A549 treated with Hydrocortisone at 1 μM for 4 hours (cell line): ENCODE measurements at places on chromosomes 4 and X. TPM values are rescaled to one million over a fixed set of nuclear protein-coding genes. Genes with fewer than 3 reads are reported as not detected.

Gene SORCS2
- total RNA-seq, result 3.0 to 5.8 TPM (median 4.4 TPM) in 5 replicates

Gene SMIM31
- 0.16 to 0.25 TPM (median 0.22 TPM) in 3 of 5 replicates, not detected in the others for total RNA-seq

Gene GIMD1
- not detected in 5 replicates for total RNA-seq

Gene TMEM154
- 0.02 to 0.29 TPM (median 0.14 TPM) in 5 replicates for total RNA-seq

Gene ZNF157
- total RNA-seq, result 0.05 TPM in 1 of 5 replicates, not detected in the others

Gene ZXDA
- 1.3 to 2.0 TPM (median 1.7 TPM) in 5 replicates for total RNA-seq

Gene ADAM29
- total RNA-seq, result not detected in 5 replicates

Gene ASB5
- 0.03 to 0.06 TPM in 2 of 5 replicates, not detected in the others for total RNA-seq

Gene TMEM47
- total RNA-seq, result 1.0 to 1.7 TPM (median 1.3 TPM) in 5 replicates

Gene SRPK3
- 0.02 to 0.13 TPM (median 0.05 TPM) in 4 of 5 replicates, not detected in the other for total RNA-seq

Gene MAGEB2
- total RNA-seq, result not detected in 5 replicates

Gene UGT2B15
- total RNA-seq, result 0.05 to 0.13 TPM (median 0.07 TPM) in 4 of 5 replicates, not detected in the other

Gene SCML2
- total RNA-seq, result 6.1 to 9.4 TPM (median 7.0 TPM) in 5 replicates

Gene EPGN
- total RNA-seq, result 0.50 TPM in 1 of 5 replicates, not detected in the others

Gene FBXO8
- 9.7 to 11.8 TPM (median 10.2 TPM) in 5 replicates for total RNA-seq

Gene DCAF8L2
- total RNA-seq, result not detected in 5 replicates

Gene FGF2
- 33.6 to 51.5 TPM (median 48.4 TPM) in 5 replicates for total RNA-seq

Gene ERCC6L
- 10.3 to 15.0 TPM (median 11.2 TPM) in 5 replicates for total RNA-seq

Gene TRIML1
- not detected in 5 replicates for total RNA-seq

Gene UGT2B17
- total RNA-seq, result not detected in 5 replicates

Gene PF4V1
- not detected in 5 replicates for total RNA-seq

Gene GPR173
- total RNA-seq, result 0.02 TPM in 1 of 5 replicates, not detected in the others

Gene NCAPG
- 22.3 to 29.6 TPM (median 27.4 TPM) in 5 replicates for total RNA-seq

Gene PCYT1B
- 0.06 TPM in 1 of 5 replicates, not detected in the others for total RNA-seq

Gene SLC38A5
- 0.18 to 0.38 TPM (median 0.26 TPM) in 5 replicates for total RNA-seq

Gene GUCY1A1
- not detected in 5 replicates for total RNA-seq

Gene MAGEA11
- total RNA-seq, result 0.06 TPM in 1 of 5 replicates, not detected in the others

Gene LRP2BP
- 0.06 to 0.17 TPM (median 0.13 TPM) in 5 replicates for total RNA-seq

Gene ARHGAP36
- total RNA-seq, result not detected in 5 replicates

Gene ASB12
- total RNA-seq, result not detected in 5 replicates

Gene SPARCL1
- not detected in 5 replicates for total RNA-seq

Gene NXF2
- not detected in 5 replicates for total RNA-seq

Gene SSX2
- total RNA-seq, result not detected in 5 replicates

Gene CLGN
- total RNA-seq, result 4.6 to 6.6 TPM (median 5.2 TPM) in 5 replicates

Gene DUSP21
- total RNA-seq, result not detected in 5 replicates

Gene MAGEA9B
- total RNA-seq, result not detected in 5 replicates

Gene XAGE1A
- total RNA-seq, result 7.3 to 39.6 TPM (median 16.0 TPM) in 5 replicates

Gene ELF2
- 11.5 to 14.8 TPM (median 11.6 TPM) in 5 replicates for total RNA-seq

Gene AADAT
- 7.4 to 8.7 TPM (median 8.4 TPM) in 5 replicates for total RNA-seq

Gene CSN2
- total RNA-seq, result not detected in 5 replicates

Gene PROM1
- 0.39 to 0.56 TPM (median 0.52 TPM) in 5 replicates for total RNA-seq

Gene RIBC1
- total RNA-seq, result 0.54 to 0.94 TPM (median 0.67 TPM) in 5 replicates

Gene FRMD7
- total RNA-seq, result not detected in 5 replicates

Gene ADH6
- 0.03 to 0.10 TPM in 2 of 5 replicates, not detected in the others for total RNA-seq

Gene MGAT4D
- not detected in 5 replicates for total RNA-seq

Gene EDA
- 0.60 to 0.87 TPM (median 0.67 TPM) in 5 replicates for total RNA-seq

Gene ARMCX1
- total RNA-seq, result 0.22 to 0.61 TPM (median 0.48 TPM) in 5 replicates

Gene CYTL1
- not detected in 5 replicates for total RNA-seq

Gene BLTP1
- 5.6 to 10.5 TPM (median 8.1 TPM) in 5 replicates for total RNA-seq

Gene TRIM60
- not detected in 5 replicates for total RNA-seq

Gene ADRA2C
- 6.8 to 10.8 TPM (median 9.7 TPM) in 5 replicates for total RNA-seq
